ENCODE measurements at places on chromosomes 1 and 21.

GRCh38 chr1:212759683-212760082 lies 31.9 kb downstream of the NSL1 start:
- no peak for DNase-seq

- DNase-seq = no peak
Measured at GRCh38 chr21:28068455-28069358, 924.0 kb downstream of the LTN1 start.

DNA sequence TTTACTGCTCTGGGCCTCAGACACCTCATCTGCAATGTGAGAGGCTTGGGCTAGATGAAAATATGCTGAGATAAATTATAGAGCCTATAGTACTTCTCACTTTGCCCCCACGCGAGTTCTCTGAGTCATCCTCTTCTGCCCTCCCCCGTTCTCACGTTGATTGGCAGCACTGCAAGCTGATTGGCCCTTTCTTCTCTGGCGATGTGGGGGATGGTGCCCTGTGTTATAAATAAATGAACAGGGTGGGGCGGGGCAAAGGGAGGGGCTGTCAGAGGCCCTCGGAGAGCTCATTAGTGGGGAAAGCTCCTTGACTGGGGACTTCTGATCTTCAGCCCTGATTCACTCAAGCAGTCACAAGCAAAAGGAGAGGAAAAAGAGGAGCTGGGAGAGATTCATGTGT lies 64.3 kb upstream of the ZC3H12A start:
- peak; percentile 20 for DNase-seq

DNA sequence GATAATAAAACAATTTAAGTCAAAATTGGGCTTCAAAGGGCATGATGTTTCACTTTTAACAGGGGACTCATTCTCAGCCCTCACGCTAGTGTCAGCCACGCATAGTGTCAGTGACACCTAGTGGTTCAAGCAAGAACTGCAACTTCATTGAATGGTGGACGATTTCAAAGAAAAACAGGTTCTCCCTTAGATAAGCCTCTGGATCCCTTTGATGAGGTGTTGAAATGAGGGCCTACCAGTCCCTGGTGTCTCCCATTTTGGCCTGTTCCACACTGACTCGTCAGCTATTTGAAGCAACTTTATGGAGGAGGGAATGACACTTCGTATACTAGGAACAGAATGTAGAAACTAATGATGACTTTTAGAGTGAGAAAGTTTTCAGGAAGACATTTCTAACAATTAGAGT lies 56.2 kb downstream of the FCRL5 start:
- peak; percentile 56 for DNase-seq

DNA sequence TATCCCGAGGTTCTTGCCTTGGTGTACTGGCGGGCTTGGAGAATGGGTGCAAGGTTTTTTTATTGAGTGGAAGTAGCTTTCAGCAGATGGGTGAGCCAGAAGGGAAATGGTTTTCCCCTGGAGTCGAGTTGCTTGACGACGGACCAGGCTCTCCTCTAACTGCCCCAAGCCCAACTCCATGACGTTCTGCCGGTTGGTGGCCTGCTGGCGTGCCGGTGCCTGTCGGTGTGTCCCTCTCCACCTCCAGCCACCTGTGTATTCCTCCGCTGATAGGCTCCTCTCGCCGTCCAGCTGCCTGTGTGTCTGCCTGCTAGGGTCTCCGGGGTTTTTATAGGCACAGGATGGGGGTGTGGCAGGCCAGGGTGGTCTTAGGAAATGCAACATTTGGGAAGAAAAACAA lies 34.3 kb upstream of the PTGFRN start:
- no peak for DNase-seq

DNA sequence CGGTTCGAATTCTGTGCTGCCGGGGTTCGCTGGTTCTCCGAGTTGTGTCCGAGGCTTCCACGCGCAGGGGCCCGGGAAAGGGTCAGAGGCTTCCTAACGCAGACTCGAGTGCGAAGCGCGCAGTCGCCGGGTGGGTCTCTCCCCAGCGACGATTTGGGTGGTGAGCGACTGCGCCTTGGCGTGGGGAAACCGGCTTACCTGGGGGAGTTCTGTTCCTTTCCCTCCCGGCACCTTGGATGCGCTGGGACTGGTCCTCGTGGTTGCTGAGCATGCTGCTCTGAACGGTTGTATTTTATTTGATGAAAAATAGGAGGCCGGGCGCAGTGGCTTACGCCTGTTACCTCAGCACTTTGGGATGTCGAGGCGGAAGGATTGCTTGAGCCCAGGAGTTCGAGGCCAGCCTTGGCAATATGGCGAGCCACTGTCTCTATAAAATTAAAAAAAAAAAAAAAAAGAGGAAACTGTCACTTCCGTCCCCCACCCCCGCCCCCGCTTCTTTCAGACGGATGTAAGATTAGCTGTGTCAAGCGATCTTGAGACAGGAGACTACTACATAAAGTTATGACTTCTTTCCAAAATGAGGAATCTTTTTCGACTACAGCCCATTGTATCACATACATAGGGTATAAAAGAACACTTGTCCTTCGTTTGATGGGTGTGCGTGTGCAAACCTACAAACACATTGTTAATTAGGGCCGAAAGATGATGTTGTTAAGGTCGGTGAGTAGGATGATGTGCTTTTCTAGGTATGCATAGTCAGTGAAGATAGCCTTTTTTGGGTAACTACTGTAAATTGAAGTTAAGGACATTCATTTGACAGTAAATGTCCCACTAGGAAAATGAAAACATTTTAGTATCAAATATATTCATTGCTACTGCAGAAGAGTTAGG lies at the start of gene CCDC18:
Gene CCDC18, plus strand, starts transcription at position 2 of the 891 bp plus-strand sequence. CDS start 2,638 bp downstream, outside the sequence.
- peak; percentile 78 for DNase-seq

DNA sequence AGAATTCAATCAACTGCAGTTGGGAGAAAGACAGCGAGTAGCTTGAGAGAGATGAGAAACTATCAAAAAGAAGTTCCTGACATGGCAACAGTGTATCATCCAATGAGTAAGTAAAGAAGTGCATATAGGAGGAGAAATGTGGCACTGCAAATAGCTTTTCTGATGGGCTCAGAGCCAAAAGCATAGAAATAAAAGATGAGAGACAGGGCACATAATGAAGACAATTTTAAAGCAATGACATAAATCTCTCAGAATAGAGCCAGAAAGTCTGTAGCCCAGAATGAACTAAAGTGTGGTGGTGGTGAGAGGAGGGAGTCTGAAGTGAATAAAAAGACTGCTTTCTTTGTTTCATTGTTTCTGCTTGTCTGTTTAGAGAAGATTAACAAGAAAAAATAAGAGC lies 34.3 kb downstream of the TNFSF18 start:
- no peak for DNase-seq

DNA sequence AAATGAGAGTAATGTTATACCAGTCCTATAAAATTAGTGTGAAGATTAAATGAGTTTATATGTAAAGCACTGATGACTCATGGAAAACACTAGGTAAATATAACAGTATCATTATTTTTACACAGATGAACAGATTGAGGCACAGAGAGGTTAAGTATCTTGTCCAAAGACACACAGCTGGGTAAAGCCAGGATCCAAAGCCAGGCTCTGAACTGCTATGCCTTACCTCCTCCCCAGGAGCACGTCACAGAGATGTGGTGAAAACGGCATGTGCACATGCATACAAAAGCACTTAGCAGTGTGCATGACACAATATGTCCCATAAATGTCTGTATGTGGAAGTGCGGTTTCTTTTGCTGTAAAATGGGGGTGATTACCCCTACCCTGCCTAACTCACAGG lies 56.9 kb downstream of the MAN1C1 start:
- DNase-seq = no peak

- DNase-seq = peak; percentile 85
Measured at GRCh38 chr1:43934101-43934985, 742 bp downstream of the ARTN start.

DNA sequence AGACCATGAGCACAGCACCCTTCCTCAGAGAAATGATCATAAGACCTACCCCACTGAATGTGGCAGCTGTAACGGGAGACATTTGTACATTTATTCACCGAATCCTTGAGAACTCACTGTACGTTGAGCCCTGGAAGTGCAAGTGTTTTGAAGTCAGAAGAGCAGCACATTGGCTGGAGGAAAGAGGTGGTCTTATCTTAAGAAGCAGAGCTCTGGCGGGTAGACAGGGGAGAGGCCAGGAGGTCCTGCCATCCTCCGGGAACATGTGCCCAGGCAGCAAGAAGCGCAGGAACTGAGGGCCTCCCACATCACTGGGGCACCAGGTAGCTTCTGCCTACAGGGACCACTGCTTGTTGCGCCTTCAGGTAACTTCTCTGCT lies 169.2 kb upstream of the IRF2BP2 start:
- no peak for DNase-seq

GRCh38 chr1:212514782-212515181 lies 82.1 kb downstream of the NENF start:
- peak; percentile 41 for DNase-seq

- DNase-seq = peak; percentile 94
Measured at GRCh38 chr1:43975249-43975961, 645 bp downstream of the ATP6V0B start.

GRCh38 chr1:231125972-231126580 lies 35.8 kb upstream of the TRIM67 start:
- no peak for DNase-seq

DNA sequence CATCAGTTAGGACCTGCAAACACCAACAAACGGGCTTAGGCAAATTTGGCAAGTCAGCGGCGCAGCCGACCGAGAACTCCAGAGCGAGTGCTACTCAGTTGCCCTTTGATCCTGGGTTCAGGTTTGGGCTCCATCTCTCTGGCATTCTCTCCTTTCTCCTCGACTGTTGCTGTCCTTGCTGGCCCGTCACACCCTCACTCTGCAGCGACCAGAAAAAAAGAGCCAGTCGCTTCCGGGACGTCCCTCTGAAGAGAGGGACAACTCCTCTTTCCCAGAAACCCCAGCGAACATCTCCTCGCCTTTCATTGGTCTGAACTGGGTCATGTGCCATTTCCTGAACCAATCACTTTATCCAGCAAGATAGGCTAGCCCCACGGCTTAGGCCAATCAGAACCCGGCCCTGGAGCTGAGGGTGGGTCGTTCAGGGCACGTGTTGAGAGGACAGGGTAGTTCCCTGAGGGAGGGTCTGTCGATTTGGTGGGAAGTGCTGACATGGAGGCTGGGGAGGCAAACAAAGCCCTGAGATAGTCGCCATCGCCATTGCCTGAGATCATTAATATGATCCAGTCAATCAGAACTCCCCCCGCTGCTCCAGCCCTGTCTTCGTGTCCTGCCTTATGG lies 113.7 kb downstream of the PTPRU start:
- DNase-seq = no peak

DNA sequence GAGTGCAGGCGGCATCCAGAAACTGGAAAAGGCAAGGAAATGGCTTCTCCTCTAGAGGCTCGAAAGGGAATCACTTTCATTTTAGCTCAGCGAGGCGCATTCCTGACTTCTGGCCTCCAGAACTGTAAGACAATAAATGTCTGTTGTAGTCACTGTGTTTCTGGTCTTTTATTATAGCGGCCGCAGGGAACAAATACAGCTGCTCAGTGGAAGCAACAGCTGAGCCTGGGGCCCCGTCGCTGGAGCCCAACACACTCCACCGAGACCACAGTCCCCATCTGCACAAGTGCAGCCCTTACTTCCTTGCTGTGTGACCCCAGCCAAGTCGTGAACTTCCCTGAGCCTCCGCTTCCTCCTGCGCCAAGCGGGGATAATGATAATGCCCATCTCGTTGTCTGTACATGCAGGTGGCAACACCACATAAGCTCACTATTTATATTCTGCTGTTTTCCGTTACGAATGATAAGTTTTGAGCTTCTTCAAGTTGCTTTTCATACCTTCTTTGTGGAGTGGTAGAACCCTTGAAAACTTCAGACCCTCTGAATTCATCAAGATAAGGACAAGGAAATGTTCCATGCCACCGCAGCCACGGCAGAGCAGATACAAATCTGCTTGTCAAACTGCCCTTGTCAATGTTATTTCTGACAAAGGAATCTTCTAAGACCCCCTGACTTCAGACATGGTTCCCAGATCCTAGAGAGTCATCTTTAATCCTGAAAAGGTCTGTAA lies 3.2 kb upstream of the LAPTM5 start:
- DNase-seq = no peak

DNA sequence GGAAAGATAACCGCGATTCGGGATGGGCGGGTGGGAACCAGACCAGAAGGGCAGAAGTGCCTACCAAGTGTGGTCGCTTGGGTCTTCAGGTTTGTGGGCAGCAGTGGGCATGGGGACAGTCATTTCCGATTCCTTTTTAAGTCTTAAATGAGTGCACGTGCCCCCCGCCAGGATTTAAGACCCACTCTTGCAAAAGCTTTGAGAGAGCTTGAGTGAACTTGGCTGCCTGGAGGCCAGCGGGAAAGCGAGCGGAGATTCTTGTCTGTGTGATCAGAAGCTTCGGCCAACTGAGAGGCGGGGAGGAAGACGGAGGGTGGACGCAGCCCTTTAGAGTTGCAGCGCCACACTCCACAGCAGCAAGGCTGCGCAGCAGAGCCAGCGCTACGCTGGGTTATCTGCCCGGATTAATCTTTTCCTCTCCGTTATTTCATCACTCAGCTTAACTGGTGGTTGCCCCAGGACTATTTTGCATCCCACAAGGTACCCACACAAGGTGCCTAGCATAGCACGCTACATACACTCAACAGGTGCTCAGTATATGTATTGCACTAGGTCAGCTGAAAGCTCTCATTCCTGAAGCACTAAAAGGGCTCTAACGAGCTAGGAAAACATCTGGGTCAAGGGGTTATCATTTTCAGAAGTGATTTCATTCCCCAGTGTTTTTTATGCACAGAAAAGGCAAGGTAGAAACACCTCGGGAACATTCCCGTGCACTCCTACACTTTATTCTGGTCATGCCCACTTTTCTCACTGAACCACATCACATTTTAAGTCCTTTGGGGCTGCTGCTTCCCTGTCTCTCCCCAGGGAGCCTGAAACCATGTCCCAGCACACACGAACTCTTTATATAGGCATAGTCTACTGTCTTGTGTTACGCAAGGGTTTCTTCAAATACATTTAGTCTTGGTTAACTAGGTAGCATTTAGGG lies 1.5 kb upstream of the BATF3 start:
- peak; percentile 36 for DNase-seq

GRCh38 chr21:25925936-25926335 lies 191.2 kb downstream of the GABPA start:
- peak; percentile 15 for DNase-seq

DNA sequence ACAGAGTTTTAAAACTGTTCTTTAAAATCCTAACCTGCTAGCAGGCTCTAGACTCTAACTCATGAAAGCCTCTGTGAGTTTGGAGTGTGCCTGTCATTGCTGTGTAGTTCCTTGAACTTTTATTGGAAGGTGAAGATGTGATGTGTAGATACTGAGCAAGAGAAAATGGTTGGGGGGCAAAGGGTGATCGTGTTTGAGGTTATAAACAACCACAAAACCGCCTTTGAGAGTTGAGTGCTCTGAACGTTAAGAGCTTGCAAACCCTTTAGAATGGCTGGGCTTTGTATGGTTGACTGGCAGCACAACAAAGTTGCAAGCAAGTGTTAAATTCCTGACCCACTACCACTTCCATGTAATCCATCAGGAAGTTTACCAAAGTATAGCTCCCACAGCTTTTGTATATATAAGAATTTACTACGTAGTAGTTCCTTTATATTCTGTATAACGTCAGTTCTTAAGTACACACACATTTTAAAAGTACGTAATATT lies 19.6 kb downstream of the BACE2 start:
- DNase-seq = no peak

DNA sequence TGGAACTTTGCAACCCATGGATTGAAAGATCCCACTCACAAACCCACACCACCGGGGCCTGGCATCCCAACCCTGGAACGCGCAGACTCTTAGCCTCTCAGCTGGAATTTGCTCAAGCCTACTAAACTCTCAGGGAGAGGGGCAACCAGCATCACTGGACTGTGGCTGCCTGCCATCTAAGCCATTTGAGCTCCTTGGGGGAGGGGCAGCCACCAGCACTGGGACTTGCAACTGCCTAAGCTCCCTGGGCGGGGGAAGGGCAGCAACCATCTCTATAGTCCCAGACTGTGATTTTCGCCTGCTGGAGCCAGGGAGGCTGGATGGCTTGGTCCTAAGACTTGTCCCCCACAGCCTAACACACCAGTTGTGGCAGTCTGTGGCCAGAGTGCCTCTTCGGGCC lies 122.3 kb downstream of the SNX7 start:
- no peak for DNase-seq
